ENCODE measurements at places on chromosomes 12 and 14.

DNA sequence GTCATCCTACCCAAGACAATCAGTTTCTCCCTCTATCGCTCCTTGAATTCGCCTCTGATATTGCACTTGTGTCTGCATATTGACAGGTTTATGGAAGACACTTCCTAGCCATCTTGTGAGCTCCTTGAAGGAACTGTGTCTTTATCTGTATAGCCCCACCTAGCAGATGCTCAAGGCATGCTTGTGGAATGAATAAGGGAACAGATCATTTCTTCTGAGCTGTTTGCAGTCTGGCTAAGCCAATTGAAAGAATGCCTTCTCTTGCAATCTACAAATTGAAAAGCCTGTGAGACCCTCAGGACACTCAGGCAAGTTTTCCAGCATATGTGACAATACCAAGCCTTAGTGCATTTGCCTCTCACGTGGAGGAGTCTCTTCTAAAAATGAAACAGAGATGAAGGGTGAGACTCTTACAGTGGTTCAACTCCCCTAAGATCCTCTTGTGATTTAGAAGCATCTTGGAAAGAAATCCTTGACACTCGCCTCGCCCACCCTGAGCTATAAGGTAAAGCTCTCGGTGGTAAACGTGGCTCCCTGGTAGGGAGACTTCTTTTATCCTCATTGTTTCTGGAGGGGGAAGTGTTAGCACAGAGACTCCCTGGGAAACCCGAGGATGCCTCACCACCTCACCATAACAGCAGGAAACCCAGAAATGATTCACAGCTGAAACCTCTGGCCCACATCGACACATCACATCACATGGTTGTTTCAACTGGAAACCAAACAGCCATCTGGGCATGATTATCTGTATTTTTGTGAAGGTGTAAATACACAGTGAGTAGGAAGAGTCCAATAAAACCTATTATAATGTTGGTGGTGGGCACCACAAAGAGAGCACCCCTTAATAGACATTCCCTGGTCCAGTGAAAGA, 112.3 kb upstream of the BCL2L14 start:
- DNase-seq = no peak

- no peak for DNase-seq
These were observed 110.4 kb upstream of the SCAF11 start for GRCh38 chr12:46100551-46101484.

DNA sequence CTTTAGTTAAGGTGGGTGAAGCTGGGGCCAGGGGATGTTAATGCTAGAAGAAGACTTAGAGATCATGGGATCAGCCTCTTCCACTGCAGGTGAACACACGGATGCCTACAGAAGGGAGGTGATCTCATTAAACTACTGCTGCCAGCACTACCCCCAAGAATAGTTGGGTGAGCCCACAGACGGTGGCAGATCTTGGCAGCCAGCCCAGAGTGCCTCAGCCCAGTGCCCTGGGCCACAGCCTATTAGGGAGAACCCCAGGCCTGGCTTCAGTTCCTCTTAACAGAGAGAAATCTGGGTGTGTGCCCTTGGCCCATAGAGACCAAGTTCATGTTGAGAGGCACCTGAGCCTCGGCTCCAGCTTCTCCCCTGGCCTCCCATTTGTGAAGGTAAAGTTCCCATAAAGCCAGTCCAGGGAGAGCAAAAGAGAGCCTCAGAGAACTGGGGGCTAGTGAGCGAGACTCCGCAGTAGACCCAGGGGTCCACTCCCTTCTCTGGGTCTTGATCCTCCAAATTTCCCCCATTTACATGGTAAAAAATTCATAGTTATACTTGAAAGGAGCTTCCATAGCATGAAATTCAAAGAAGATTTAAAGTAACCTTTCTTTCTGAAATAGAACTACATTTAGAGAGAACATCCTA, 125.0 kb upstream of the CCND2 start:
- no peak for DNase-seq

GRCh38 chr12:68439368-68440045, 107.3 kb upstream of the MDM1 start:
- DNase-seq = no peak

- no peak for DNase-seq
These were observed 165.5 kb upstream of the NOS1 start for GRCh38 chr12:117526757-117527478.

DNA sequence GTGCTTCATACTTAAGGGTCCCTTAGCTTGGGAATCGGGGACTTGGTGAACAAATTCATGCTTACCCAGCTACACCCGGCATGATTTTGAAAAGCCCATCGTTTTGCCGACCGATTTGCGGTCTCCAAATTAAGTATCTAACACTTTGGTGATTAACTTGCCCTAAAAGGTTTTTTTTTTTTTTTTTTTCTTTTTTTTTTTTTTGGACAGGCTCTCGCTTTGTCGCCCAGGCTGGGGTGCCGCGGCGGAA, 843 bp upstream of the HSP90AA1 start:
- DNase-seq = no peak

DNA sequence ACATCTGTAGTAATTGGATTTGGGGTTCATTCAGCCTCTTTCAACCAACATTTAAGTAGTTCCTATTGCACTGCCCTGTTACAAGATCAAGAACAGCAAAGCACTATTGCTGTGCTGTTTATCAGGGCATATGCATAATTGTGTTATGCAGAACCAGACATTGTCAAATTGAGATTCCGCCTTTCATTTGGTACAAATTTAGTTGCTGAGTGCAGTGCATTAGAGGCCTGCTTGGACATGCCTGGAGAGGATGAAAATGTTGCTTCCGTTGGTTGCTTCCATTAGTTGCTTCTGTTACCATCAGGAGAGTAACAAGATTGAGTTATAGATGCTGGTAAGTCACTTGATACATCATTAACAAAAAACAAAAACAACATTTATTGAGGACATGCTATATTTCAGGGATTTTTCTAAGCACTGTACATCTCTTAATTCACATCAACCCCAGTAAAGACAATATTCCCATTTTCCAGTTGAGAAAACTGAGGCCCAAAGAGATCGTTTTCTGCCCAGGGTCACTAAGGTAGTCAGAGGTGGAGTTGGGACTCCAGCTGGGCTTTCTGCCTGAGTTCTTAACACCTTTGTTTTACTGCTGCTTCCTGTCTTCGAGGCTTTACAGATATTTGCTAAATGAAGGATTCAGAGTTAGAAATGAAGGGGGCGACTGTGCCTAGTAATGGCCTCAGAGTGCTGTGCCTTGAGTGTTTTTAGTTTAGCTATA, 79.3 kb downstream of the PPP2R5C start:
- DNase-seq = peak; percentile 62

- DNase-seq = no peak
These were observed 84.4 kb downstream of the PPHLN1 start for GRCh38 chr12:42410340-42410739.

- peak; percentile 40 for DNase-seq
These were observed 114.5 kb downstream of the RAD51B start for GRCh38 chr14:67934087-67934486.

DNA sequence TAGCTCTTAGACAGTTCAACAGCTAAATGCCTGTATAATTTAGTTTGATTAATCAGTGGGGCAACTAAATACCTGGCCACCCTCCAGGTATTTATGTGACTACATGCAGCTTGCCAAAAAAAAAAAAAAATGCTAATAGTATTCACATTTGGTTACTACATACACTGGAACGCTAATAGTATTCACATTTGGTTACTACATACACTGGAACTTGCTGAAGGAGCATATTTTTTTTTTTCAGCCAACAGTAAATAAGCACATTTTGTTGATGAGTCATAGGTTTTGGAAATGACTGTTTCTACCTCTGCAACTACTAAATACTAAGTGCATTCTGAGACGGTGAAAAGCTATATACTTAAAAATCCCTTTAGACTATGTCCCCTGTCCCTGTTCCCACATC, 1172.3 kb downstream of the LRFN5 start:
- no peak for DNase-seq

GRCh38 chr12:121128908-121129810, 3.5 kb upstream of the P2RX7 start:
- peak; percentile 55 for DNase-seq
